ENCODE measurements at places on chromosomes 6 and 20. TPM values are rescaled to one million over a fixed set of nuclear protein-coding genes. Genes with fewer than 3 reads are reported as not detected.

The PRELID3B gene
- total RNA-seq, result 154 TPM

The EDN3 gene
- not detected for total RNA-seq

The SLC17A9 gene
- 19.8 TPM for total RNA-seq

The SSTR4 gene
- total RNA-seq, result not detected

The IRF4 gene
- 3.3 TPM for total RNA-seq

The GSTA2 gene
- total RNA-seq, result not detected

The DEF6 gene
- total RNA-seq, result 1.0 TPM

The BMP2 gene
- total RNA-seq, result 13.4 TPM

The CENPQ gene
- 13.1 TPM for total RNA-seq

The POU5F1 gene
- total RNA-seq, result 0.21 TPM

The ACSS1 gene
- 3.3 TPM for total RNA-seq

The EMILIN3 gene
- total RNA-seq, result 0.24 TPM

The PSORS1C2 gene
- total RNA-seq, result not detected

The ZNFX1 gene
- total RNA-seq, result 19.8 TPM

The LY86 gene
- not detected for total RNA-seq

The TMEM14C gene
- 72.4 TPM for total RNA-seq

The RHAG gene
- not detected for total RNA-seq

The KHDC1 gene
- not detected for total RNA-seq

The TUBB1 gene
- total RNA-seq, result 0.04 TPM

The BHLHE23 gene
- total RNA-seq, result not detected

The SPTLC3 gene
- 3.0 TPM for total RNA-seq

The RSPO3 gene
- total RNA-seq, result not detected

The LPA gene
- not detected for total RNA-seq

The DAAM2 gene
- 8.3 TPM for total RNA-seq

The BTBD9 gene
- total RNA-seq, result 4.2 TPM

The METTL24 gene
- total RNA-seq, result not detected

The SLC35F1 gene
- 2.9 TPM for total RNA-seq

The RAMACL gene
- total RNA-seq, result 0.66 TPM

The HLA-DRA gene
- total RNA-seq, result 285 TPM

The KCNK15 gene
- total RNA-seq, result not detected

The TINAG gene
- not detected for total RNA-seq

The NKX2-4 gene
- 5.5 TPM for total RNA-seq

The ZSCAN23 gene
- total RNA-seq, result not detected

The REPS1 gene
- total RNA-seq, result 17.4 TPM

The GABBR1 gene
- total RNA-seq, result 17.6 TPM

The SUPT3H gene
- total RNA-seq, result 2.2 TPM

The SEMG1 gene
- total RNA-seq, result not detected

The TTLL9 gene
- not detected for total RNA-seq

The GNRH2 gene
- total RNA-seq, result 0.94 TPM

The CDH22 gene
- total RNA-seq, result not detected

The FABP7 gene
- 8.4 TPM for total RNA-seq

Measured in A375 (cell line).